ENCODE measurements at places on chromosomes 1 and 21.

GRCh38 chr1:67726224-67726623, 41.2 kb downstream of the GADD45A start:
- DNase-seq = no peak

GRCh38 chr1:60114745-60115318, 41.3 kb upstream of the C1orf87 start:
- no peak for DNase-seq

DNA sequence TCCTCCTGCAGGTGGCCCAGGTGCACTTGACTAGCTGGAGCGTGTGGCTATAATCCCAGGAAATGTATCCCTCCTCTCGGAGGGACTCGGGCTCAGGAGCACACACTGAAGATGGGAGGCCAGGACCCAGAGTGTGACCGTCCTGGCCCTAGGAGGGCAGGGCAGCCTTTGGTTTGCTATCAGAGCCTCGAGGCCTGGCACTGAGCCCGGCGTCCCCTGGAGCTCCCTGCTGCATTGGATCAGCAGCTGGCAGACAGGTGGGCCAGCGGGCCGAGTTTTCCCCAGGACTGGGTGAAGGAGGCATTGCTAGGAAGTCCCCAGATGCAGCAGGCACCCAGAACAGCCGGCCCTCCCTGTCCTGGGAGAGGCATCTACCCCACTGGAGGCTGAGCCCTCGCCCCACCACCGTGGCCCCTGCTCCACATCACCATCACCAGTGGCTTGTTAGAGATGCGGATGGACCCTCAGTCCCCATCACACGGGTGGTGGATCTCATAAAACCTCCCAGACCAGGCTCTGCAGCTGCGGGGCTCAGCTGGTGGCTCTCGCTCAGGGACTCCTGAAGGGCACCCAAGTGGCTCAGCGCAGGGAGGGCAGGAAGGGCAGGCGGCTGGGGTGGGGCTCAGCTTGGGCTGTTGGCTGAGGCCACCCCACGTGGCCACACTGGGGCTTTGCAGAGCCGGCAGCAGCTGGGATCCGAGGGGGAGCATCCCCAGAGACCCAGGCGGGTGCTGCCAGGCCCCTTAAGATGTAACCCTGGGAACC, 32.7 kb upstream of the POFUT2 start:
- DNase-seq = no peak

GRCh38 chr1:109877317-109877771, 33.3 kb upstream of the CSF1 start:
- DNase-seq = peak; percentile 97

DNA sequence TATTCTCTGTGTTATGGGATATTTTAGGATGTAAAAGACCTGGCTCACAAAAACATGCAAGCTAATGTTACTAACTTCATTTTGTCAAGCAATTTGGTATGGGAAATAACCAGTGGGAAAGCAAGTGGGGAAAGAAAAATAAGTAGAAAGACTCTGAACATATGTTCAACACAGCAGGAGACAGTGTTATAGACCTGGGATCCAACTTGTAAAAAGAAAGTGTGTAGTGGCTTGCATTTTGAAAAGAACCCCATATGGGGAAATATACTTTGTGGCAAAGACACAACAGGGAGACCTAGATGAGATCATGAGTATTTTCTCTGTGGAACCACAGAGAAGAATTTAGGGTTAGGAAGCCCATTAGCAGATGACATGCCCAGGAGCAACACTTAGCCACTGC, 212.7 kb upstream of the NRIP1 start:
- no peak for DNase-seq

GRCh38 chr1:174923820-174924219, 75.9 kb upstream of the CACYBP start:
- no peak for DNase-seq

DNA sequence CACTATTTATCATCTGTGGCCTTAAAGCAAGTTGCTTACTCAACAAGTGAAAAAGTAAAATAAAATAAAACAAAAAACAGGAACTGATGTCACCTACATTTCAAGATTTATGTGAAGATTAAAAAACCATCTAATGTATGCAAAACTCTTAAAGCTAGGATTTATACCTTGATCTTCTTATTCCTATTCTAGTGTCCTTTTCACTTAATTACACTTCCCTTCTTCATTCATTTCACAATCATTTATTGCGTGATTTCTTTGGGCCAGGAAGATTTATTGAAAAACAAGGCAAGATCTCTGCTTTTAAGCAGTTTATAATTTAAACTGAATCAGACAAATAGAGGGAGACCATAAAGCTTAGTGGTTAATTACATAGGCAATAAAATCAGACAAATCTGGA, 18.6 kb downstream of the PTGER3 start:
- no peak for DNase-seq
